Activated B cell treated with CpG ODN at 0.5 μM for 24 hours (primary cell): ENCODE measurements at places on chromosomes 4 and X. TPM values are rescaled to one million over a fixed set of nuclear protein-coding genes. Genes with fewer than 3 reads are reported as not detected.

TLL1 gene
- not detected in 2 replicates for total RNA-seq

BEND2 gene
- not detected in 2 replicates for total RNA-seq

ASMT gene
- total RNA-seq = 0.44 and 0.69 TPM in 2 replicates

HERC6 gene
- 11.4 and 12.2 TPM in 2 replicates for total RNA-seq

DDIT4L gene
- not detected in 2 replicates for total RNA-seq

MGARP gene
- total RNA-seq = not detected in 2 replicates

ATP5ME gene
- 152 and 193 TPM in 2 replicates for total RNA-seq

TLR2 gene
- 3.6 and 4.3 TPM in 2 replicates for total RNA-seq

CLDN2 gene
- not detected in 2 replicates for total RNA-seq

PCDH10 gene
- total RNA-seq = not detected in 2 replicates
